ENCODE measurements at places on chromosomes 2 and 18.

GRCh38 chr2:240586919-240587800 is 626 bp downstream of the CAPN10 start:
- DNase-seq, result peak; percentile 27

GRCh38 chr2:38668779-38669479 is 3.0 kb downstream of the GALM start:
- DNase-seq, result no peak

GRCh38 chr2:102839668-102840388 is 78.0 kb downstream of the TMEM182 start:
- no peak for DNase-seq

DNA sequence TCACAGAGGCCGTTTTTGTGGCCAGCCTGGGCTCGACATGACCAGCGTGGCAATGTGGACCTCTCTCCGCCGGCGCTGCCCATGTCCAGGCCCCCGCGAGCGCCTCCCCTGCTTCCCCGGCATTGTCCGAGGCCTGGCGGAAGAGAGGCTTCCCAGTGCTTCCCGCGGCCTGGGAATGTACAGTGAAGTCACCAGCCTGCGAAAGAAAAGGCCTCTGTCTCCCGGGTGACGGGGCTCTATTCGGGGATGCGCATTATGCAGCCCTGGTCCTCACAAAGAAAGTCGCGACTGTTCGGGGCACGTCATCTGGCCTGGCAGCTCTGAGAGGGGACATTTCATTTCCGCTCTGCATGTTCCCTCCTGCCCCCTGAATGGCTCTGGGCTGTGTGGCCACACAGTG is 109.2 kb upstream of the AGAP1 start:
- no peak for DNase-seq

GRCh38 chr2:50449306-50449705 is 582.6 kb downstream of the NRXN1 start:
- no peak for DNase-seq

GRCh38 chr18:5464251-5464650 is 79.5 kb downstream of the EPB41L3 start:
- no peak for DNase-seq

DNA sequence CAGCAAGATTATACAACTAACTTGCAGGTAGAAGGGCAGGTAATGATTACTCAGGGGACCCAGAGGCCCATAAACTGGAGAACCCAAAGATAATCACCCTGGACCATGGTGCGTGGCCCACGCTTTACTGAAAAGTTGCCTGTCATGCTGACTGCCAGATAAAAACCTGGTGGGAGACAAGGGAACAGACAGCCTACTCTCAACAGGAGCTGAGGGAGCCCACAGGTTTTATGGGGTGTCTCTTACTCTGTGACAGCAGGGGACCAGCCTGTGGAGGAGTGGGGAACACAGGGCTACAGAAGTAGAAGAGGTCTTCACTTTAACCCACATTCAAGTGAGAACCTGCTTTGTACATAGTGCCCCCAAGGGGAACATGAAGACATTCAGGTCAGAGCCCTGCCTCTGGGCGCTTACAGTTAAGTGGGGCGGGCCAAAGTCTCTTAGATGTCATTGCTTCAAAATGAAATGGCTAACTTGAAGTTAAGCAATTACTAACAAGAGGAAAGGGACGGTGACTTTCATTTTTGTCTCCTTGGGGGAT is 60.4 kb downstream of the DHRS9 start:
- DNase-seq, result no peak

DNA sequence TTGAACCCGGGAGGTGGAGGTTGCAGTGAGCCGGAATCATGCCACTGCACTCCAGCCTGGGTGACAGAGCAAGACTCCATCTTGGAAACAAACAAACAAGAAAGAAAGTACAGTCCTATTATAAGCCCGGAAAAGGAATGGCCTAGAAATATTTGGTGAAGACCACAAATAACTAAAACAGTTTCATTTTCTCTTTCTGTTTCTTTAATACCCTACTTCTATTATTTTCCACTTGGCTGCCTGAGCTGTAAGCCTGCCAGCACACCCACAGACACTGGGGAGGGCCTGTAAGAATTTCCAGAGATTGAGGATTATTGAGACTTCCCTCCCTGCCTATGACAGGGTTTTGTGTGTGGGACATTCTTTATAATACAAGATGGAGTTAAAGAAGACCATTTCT is 188.0 kb upstream of the DCC start:
- DNase-seq, result no peak

DNA sequence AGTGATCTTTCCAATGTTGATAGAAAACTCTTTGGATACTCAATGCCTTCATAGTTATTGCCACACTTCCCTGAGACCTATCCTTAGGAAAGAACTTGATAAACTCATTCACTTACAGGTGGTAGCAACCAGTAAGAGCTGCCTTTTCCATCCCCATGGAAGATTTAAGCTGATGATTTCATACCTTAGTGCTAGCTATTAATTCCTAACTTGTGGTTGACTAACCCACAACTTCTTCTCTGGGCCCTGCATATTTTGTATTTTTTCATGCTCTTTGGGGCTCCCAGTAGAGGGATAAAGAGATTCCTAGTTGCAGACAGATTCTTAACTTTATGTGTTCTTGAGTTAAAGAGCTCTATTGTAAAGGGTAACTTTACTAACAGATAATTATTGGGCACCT is 25.2 kb upstream of the SIX3 start:
- DNase-seq, result no peak

DNA sequence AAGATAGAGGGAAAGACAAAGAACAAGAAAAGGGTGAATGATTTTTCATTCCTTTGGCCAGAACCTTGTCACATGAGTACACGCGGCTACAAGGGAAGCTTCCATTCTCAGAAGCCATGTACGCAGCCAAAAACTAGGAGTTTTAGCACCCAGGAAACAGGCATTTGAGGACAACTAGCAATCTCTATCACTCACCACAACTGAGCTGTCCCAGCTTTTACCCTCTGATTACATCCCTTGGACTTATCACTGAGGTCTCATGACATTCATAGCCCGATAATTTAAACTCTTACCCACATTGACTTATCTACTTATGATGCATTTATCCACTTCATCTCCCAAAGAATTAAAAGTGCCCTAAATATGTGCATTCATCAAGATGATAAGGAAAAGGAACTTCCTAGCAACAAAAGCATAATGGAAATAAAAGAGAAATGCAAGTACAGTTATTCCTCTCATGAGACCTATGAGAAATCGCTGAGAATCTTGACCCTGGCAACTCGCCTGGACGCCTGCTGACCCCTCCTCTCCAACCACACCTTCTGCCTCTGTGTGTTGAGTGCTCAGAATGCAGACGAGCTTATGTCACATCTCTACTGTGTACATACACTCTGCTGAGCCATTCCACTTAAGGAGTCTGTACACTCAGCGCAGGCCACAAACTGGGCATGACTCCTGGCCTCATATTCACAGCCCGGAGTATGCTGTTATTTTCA is 28.7 kb upstream of the MFSD6 start:
- DNase-seq, result no peak

DNA sequence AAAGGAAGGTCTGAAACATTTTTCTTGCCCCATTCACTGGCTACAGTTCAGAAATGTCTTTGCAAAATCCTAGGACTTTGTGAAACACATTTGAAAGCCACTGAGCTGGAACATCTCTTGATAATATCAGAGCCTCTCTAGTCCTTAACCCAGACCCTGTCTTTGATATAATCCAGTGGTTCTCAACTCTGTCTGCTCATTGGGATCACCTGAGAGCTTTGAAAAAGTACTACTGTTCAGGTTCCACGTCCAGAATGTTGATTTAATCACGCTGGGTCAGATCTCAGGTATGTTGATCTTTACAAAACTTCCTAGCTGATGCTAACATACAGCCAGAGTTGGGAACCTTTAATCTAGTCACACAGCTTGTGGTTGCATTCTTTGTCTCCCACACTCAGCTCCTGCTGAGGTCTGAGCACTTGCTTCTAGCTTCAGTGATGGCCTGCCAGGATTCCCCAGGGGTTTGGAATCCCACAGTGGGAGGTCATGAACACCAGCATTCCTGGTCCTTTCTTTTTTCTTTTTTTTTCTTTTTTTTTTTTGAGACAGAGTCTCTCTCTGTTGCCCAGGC is 262.7 kb downstream of the SETBP1 start:
- DNase-seq, result no peak

- DNase-seq, result no peak
These were observed 356.1 kb upstream of the ZEB2 start for GRCh38 chr2:144876013-144876412.

DNA sequence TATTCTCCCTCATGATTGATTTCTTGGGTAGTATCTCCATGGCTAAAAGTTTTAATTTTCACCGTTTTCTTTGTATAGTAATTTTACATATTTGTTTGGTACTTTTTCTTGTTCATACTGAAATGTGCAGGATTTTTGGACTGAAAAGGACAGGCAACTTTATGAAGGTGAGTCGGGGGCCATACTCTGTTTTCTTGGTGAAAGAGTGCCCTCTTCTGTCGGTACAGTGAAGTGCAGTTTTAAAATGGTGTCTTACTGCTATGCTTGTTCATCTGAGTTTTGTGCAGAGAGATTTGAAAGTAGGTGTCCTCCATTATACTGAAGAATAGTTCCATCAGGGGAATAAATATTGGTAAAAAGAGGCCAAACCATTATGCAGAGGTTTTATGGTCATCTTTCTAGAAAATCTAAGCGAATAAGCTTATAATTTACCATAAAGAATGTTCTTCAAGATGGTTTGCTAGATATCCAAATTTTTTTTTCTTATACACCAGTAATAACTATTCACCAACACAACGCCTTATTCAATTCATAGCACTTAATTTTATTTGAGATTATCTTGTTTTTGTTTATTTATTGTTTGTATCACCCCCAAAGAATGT is 8.7 kb upstream of the SERPINB13 start:
- DNase-seq, result no peak

GRCh38 chr18:11548396-11548795 is 61.0 kb upstream of the SLC35G4 start:
- no peak for DNase-seq

DNA sequence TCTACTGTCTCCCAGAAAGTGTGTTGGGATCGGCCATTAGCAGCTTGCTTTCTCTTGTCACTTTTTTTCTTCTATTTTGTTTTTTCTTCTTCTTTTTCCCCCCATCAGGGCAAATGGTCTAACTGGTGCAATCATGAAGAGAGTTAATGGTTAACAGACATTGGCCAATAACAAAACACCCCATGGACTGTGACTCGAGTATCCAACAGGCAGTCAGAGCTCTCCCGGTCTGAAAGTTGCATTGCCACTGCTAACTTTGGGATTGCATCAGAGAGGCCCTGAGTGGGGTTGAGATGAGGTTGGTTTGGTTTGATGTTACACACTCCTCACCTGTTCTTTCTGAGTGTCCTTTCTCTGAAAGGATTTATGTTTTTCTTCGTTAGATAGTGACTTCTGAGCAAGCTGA is 12.9 kb upstream of the SNORC start:
- DNase-seq, result no peak

GRCh38 chr2:238512247-238512867 is 85.6 kb downstream of the ASB1 start:
- DNase-seq, result no peak

GRCh38 chr2:12728221-12728777 is 11.6 kb downstream of the TRIB2 start:
- DNase-seq, result no peak

DNA sequence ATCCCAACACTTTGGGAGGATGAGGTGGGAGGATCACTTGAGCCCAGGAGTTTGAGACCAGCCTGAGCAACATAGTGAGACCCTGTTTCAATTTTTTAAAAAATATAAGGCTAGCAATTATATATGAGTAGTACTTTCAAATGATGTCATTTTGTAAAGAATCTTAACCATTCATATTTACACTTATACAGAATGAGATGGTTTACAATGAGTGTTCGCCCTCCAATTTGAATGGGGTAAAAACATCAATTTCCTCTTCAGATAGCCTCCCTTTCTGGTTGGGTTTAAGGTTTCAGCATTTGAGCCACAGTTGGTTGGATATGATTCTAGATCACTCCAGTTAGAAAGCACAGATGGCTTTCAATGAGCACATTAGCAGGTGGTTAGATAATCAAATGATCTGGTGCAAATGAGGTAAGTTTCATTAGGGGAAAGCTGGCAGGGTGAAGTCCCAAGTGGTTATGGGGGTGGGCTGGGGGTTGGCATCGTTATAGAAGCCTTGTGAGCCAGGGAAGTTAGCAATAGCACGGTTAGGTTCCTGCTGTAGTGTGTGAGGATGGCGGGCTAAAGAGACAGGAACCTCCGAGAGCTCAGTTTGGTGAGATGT is 63.9 kb downstream of the TRPM8 start:
- no peak for DNase-seq

DNA sequence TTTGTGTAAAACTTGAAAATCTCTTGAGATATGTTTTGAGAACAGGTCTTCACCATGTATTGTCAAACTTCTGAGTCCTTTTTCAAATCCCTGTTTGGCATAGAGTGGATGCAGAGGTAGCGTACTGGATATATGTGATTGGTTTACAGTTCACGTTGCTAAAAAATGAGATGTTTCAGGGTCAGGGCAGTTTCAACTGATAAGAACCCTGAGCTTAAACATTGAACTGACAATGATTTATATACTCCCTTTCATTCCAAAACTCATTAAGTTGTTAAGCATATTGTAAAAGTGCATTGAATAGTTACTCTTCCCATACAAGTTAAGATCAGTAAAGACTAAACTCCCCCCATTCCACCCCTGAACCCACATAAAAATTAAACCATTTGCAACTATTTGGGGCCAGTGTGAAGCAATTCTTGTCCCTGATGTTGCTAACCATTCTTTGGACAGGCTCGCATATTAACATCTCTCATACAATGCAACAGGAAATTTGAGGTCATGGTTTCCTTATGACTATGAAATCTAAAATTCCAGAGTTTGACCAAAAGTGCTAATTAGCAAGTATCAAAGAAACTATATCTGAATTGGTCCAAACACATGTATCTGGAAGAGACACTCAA is 470.9 kb upstream of the ACVR2A start:
- DNase-seq, result no peak

GRCh38 chr2:64192125-64192479 is 47.9 kb upstream of the PELI1 start:
- no peak for DNase-seq

- no peak for DNase-seq
These were observed 81.7 kb upstream of the STK17B start for GRCh38 chr2:196253116-196253480.

DNA sequence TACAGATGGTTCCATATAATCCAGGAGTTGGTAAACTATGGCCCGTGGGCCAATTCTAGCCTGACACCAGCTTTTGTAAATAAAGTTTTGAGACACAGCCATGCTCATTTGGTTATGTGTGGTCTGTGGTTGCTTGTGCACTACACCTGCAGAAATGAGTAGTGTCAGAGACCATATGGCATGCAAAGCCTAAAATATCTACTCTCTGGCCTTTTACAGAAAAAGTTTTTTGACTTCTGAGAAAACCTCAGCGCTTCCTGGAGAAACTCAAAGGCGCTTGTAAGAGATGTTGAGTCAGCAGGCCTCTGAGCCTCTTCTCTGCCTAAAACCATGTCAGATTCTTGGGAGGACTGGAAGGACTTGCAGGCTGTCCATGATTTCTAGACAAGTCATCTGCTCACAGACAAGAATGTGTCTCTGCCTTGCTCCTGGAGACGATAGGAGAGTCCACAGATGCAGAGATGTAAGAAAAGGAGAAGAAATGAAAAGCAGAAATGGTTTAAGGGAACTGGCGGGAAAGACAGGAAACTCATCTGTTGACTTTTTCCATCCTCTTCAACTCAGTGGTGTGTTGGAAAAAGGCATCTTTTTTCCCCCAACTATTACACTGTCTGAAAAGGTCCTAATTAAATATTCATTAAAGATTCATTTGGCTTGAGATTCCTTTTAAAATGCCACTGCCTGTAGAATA is 5.2 kb downstream of the TTC39C start:
- no peak for DNase-seq

Measured in stimulated activated CD8-positive, alpha-beta memory T cell treated with anti-CD3 and anti-CD28 coated beads, Interleukin-7, amount 100 ng/mL, for 1 hour (primary cell).